Ovary (tissue), 10 donors: ENCODE measurements at places on chromosomes 7 and 10. TPM values are rescaled to one million over a fixed set of nuclear protein-coding genes. Genes with fewer than 3 reads are reported as not detected.

The EIF5AL1 gene
- total RNA-seq, result 0.12 TPM

The TMEM130 gene
- total RNA-seq, result 0.92 TPM

DNA sequence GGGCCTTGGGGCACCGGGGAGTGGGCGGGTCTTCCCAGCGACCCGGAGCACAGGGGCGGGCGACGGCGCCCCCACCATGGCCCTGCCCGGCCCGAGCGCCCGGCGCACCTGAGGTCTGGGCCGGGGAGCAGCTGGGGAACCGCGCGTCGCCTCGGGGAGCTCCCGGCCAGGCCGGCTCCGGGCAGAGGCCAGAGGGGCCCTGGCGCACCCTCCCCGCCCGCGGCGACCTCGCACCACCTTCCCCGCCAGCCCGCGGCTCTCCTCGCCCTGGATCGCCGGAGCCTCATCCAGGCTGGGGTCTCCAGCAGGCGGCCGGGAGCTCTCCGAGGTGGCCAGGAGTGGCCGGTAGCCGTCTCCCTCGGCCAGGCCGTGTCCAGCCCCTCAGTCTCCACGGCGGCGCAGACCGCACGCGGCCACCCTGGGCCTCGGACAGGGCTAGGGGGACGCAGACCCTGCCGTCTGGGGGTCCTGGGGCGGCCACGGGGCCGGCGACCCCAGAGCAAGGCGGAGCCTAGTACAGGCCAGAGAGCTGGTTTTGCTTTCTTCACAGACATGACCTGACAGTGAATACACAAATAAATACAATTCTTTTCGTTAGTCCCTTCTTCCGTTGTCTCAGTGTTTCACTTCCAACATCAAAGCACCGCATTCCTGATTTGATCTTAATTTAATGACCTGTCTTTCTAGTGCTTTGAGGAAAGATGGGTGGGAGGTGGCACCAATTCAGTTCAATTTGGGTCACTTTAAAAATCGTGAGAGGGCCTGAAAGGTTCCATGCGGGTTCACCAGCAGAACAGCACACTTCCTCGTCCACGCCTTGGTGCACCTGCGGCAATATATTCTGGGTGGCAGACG, 356.9 kb downstream of the DNAJB6 start:
- no peaks in the 10 kb centered on the region for H3K36me3 ChIP-seq
- H3K4me3 ChIP-seq, result no peak overlapping the region
- peaks cover 2% of the 10 kb centered on the region for H3K4me1 ChIP-seq

- peak within 1 kb of the TSS; percentile 64 for H3K4me3 ChIP-seq
- peaks cover 19% of the 10 kb centered on the region for H3K4me1 ChIP-seq
- H3K36me3 ChIP-seq, result no peaks in the 10 kb centered on the region
- no peaks in the 10 kb centered on the region for H3K27me3 ChIP-seq
- peak within 1 kb of the TSS; percentile 70 for H3K27ac ChIP-seq
- peak; percentile 83 for DNase-seq
Observed at GRCh38 chr10:45000752-45001380, at the start of gene ZNF22. Gene ZNF22 (plus strand): TSS chr10:45000923. CDS start chr10:45003369, 2,446 bp downstream.

- H3K4me1 ChIP-seq, result peaks cover 5% of the 10 kb centered on the region
- no peak for DNase-seq
- no peaks in the 10 kb centered on the region for H3K27me3 ChIP-seq
- no peak overlapping the region for H3K4me3 ChIP-seq
Observed at GRCh38 chr7:151742713-151743480, 134.0 kb downstream of the PRKAG2 start.

- no peak overlapping the region for H3K4me3 ChIP-seq
- peaks cover 1% of the 10 kb centered on the region for H3K4me1 ChIP-seq
- H3K27me3 ChIP-seq, result no peaks in the 10 kb centered on the region
- DNase-seq, result no peak
Observed at GRCh38 chr7:28329661-28330363, 82.5 kb upstream of the CREB5 start.
